Stimulated activated CD4-positive, alpha-beta T cell treated with anti-CD3 and anti-CD28 coated beads, Interleukin-2, amount 100 ng/mL, for 48 hours (primary cell): ENCODE measurements at places on chromosomes 3 and 15.

DNA sequence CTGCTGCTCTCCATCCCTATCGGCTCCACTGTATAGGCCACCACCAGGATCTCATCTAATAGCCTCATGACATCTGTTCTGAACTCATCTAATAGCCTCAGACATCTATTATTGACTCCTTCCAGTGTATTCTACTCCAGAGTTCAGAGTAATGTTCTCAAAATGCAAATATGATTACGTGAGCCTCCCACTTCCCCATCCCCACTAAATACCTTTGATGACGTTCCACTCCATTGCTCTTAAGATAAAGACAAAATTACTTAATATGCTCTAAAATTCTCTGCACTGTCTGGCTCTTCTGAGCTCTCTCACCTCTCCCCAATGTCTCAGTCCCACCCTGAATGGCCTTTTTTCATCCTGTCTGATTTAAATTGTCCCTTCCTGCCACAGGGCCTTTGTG is 94.7 kb downstream of the SAMMSON start:
- DNase-seq, result no peak

GRCh38 chr3:141076036-141076773 is 25.1 kb downstream of the SPSB4 start:
- no peak for DNase-seq

DNA sequence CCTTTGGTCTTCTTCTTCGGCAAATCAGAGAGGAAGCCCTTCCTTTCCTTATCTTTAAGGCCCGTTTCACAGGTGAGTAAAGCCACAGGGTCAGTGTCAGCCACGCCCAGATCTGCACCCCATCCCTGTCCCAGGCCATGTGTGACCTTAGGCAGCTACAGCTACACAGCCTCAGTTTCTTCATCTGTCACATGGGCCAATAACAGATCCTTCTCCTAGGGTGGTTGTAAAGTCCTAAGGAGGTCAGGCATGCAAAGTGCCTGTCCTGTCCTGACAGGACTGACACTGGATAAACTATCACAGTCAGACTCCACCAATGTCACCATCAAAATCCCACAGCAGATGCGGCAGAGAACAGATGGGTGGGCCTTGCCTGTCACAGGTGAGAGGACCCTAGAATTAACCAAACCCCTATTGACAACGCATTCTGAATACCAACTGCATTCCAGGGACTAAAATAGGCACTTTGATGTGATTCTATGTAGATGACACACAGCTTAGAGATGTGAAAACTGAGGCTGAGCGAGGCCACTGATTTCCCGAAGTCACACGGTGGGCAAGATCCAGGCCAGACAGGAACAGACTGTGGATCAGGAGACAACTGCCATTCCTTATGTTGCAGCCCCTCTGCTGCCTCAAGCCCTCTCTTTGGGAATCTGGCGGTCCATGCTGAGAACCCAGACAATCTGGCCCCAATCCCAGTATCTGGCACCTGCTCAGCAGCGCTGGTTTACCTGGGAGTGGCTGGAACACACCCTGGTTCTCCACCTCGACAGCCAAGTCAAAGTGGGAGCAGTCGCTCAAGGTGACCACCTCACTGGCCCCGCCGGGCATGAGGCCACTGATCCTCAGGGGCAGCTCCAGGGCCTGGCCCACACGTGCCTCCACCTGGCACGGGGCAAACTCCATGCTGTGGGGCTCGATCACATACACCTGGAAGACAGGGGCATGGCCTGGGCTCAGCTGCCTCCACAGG is 48.7 kb downstream of the NUP210 start:
- DNase-seq, result no peak

DNA sequence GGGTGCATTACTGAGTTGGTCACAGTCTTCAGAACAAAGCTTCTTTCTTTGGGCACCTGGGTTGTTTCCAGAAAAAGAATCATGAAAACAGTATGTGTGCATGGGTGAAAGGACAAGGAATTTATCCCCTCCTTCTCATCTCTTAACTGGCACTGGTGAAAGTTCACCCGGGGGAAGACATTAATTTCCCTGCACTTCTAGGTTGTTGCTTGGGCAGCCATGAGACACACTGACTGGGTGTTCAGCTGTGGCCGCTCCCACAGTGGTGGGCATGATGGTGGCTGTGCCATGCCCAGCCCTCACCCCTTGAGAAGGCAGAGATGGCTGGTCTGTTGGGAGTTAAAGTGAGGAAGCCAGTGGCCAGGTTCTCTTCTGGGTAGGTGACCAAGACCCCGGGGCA is 16.6 kb upstream of the KY start:
- DNase-seq, result no peak

- no peak for DNase-seq
Observed at GRCh38 chr3:72009851-72010443, 225.0 kb upstream of the PROK2 start.

GRCh38 chr3:161372321-161373260 is 1.3 kb upstream of the SPTSSB start:
- no peak for DNase-seq

DNA sequence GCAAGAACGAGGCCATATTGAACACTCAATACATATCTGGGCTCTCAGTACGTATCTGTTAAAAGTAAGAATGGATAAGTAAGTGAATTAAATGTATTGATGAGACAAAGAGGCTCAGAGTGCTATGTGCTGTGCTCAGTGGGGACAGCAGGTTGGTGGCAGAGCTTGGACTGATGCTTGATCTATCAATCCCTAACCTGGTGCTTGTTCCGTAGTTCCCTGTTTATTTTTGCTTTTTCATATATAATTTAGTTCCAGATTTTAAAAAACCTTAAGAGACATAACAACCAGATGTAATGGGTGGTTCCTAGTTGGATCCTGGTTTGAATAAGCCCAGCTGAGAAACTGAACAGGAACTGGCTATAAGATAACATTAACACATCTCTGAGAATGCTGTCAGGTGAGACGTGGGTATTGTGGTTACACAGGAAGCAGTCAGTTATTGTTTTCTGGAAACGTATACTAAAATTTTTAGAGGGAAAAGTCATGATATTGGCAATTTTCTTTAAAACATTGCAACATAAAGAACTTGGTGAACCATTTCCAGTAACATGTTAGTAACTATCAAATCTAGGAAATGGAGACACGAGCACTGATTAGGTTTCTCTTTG is 120.5 kb downstream of the FOXB1 start:
- DNase-seq, result no peak

DNA sequence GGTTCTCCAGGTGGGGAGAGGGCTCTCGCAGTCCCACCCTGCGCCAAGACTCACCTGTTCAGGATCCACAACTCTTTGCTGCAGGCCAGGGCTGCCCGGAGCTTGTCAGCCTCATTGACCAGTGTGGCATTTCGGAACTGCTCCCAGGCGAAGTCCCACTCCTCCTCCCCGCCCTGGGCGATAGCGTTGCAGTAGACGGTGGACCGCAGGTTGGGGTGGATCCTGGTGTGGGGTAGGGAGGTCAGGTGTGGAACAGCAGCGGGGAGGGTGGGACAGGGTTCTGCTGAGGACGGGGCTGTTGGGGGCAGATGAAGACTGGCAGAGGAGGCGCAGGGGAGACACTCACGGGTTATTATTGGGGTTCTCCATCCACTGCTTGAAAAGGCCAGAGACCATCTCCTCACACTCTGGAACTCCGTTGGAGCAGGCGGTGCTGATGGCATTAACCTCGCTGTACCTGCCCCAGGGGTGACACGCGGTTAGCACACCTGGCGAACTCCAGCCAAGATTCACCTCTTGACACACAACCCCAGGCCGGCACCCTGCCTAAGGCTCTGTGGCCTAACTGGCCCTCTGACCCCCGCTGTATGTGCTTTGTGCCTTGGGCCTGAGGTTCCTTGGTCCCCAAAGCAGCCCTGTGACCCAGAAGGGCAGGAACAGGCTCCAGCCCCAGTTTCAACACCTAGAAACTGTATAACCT is 16.1 kb downstream of the MESP2 start:
- no peak for DNase-seq

- no peak for DNase-seq
Observed at GRCh38 chr3:18122264-18122663, 302.9 kb downstream of the SATB1 start.

- no peak for DNase-seq
Observed at GRCh38 chr3:98778852-98779413, 15.8 kb downstream of the ST3GAL6 start.

DNA sequence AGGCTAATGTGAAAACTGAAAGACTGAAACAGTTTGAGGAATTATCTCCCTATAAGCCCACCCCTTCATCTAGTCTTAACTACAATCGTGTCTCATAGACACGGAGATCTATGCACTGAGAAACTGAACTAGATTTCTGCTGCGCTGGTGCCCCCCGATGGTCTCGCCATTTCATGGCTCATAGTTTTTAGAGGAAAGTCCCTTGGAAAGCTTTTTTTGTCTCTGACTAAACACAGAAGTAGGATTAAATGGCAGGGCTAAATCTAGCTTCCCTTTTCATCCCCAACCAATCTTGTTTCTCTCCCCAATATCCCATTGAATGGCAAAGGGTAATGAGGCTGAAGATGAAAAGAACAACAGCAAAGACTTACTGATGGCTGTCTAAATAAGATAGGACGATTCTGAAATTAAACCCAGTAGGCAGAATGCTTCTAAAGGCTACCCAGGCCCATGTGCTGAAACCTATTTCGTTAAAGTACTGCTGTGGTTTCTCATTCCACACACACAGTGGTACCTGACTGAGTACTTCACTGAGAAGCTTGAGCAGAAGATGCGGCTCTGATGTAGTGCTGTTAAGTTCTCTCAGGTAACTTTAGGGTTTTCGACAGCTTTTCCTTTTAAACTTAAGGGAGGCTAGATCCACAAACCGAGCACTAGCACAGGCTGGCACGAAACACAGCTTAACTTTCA is 142.7 kb downstream of the GADL1 start:
- DNase-seq, result peak; percentile 38

DNA sequence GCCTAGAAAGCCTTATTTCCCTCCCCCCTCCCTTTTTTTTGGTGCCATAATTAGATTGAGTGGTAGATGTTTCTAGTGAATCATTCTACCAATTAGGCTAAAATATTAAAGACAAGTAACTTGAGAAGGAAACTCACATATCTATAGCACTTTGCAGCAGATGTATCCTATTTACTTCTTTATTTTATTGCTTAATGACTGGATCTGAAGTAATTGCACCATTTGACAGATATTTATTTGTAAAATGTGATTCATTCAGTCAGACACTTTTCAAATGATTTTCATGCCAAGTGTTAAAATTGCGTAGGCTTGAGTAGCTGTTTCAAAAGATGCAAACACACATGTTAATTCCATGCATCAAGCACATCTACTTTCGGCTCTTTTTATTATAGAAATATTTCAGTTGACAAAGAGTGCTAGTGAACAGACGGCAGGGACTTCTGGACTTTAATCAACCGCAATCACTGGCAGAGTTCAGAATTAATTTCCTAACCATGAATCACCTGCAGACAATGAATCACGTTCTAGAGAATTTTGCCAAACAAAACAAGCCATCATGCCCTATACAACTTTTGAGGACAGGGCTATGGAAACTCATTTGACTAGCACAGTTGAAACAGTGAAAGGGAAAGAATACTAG is 636.8 kb downstream of the MECOM start:
- DNase-seq, result no peak

- no peak for DNase-seq
Observed at GRCh38 chr3:21694506-21694905, 56.5 kb downstream of the ZNF385D start.

DNA sequence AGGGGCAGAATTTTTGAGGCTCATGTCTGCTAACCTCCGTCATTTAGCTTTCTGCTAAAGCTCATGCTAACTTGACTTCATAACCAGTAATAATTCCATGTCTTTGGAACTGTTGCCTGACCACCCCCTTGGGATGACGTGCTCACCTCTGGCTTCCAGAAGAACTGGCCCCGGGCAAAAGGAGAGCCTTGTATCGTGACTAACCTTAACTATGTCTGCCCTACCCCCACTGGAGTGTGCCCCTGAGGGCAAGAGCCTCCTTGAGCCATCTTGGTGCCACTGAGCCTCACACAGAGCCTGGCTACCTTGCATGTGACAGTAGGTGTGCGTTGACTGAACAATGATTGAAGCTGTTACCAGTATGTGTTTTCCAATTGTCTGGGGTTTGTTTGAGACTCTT is 4.7 kb downstream of the LRRK1 start:
- no peak for DNase-seq

DNA sequence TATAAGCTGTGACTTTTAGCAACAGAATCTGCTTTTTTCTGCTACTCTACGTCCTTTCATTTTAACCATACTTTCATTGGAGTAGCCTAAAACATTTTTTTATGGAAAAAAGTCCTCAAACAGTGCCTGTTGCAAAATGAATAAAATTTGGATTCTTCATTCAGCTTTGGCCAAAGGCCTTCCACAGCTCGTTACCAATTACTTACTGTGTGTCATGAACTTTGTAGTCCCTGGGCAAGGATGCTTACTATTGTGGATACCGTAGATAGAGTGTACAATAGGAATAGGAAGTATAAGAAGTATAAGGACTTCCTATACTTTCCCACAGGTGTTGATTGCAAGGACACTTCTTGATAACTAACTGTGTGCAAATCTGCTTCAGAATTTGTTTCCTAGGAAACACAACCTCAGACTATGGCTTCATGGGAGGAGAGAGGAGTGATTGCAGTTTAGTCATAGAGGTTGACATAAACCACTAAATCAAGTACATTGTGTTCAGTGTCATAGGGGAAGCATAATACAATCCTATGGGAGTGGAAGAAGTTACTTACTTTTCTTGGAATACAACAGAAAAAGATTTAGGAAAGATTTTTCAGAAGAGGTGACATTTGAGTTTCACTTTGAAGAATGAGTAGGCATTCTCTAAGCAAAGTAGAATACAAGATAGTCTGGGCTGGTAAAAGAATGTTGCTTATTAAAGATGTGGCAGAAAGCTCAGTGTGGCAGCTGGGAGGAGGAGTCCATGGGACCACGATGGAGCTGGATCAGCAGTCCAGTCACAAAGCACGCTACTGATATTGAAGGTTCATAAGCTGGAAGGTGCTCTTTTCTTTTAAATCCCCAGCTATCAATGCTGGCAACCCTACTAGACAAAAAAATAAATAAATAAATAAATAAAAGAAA is 309.7 kb upstream of the TPRG1 start:
- DNase-seq, result no peak

GRCh38 chr15:39735120-39735717 is 47.4 kb downstream of the FSIP1 start:
- no peak for DNase-seq

GRCh38 chr3:175378348-175378747 is 519.2 kb downstream of the NAALADL2 start:
- DNase-seq, result no peak

DNA sequence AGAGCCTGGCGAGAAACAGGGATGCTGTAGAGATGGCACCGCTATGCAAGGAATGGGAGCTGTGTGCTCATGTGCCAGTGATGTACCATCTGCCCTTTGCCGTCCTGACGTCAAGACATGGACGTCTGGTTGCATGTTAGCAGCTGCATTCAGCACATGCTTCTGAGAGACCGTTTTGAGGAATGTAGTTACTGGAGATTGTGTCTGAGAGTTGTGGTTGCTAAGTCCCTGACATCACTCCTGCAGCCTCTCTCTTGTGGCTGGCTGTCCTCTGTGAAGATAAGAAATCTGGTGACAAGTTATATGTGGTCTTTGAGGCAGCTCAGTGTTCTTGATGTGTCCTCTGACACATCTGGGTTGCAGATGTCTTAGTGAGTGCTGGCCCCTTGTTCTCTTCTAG is 165.1 kb downstream of the APBA2 start:
- DNase-seq, result no peak

- no peak for DNase-seq
Observed at GRCh38 chr3:74613521-74614106, 845 bp downstream of the CNTN3 start.
